ENCODE measurements at places on chromosomes 7 and 10.

DNA sequence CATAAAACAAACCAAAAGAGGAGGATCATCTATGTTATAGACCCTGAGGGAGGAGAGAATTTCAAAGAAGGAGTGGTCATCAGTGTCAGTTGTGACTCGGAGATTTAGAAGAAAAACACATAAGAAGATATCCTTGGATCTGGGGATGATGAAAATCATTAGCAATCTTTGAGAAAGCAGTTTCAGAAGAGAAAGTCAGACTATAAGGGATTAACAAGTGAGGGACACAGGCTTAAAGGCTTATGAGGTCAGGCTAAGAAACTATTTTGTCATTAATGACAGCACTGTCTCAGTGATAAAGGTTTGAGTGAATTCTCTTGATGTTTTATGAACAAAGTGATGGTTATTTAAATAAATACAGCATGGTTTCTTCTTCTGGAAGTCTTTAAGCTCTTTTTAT, 6.1 kb upstream of the GPR85 start:
- no peak for DNase-seq

GRCh38 chr7:75054744-75055143, 18.9 kb downstream of the RCC1L start:
- no peak for DNase-seq

DNA sequence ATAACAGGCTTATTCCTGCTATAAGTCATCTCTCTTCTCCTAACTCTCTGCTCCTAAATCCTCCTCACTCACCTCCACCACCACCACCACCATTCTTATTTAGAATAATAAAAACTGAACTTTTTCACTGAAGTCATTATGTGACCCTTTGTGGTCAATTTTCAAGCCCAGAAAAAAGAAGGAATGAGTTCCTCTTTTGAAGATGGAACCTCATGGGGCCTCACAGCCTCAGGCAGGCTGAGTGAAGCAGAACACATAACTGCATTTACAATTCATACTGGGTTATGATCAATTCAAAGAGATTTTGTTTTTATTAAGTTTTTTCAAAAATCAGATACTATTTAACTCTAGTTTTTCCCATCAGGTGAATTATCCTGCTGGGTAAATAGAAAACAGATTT, 29.8 kb downstream of the PNLIPRP3 start:
- DNase-seq: no peak

GRCh38 chr10:24597426-24597825, 126.3 kb downstream of the ARHGAP21 start:
- no peak for DNase-seq

GRCh38 chr10:97140049-97140846, 45.5 kb downstream of the SLIT1 start:
- DNase-seq: no peak

DNA sequence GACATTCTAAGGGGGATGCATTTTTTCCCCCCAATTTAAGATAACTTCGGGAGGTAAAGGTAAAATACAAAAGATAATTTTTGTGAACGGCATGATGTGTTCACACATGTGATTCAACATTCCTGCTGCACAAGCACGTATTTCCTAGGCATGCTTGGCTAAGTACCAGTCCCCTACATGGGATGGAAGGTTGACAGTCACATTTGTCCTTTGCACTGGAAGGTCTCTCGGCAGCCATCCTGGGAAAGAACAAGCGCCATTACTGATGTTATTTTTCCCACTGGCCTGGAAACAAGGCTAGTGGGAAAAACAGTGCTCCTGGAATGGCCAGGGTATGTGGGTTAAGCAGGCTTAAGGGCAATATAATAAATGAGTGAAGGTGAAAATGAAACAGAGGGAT, 276.2 kb upstream of the AOAH start:
- DNase-seq: no peak

GRCh38 chr7:1950452-1951158, 280.5 kb downstream of the ELFN1 start:
- peak; percentile 19 for DNase-seq

DNA sequence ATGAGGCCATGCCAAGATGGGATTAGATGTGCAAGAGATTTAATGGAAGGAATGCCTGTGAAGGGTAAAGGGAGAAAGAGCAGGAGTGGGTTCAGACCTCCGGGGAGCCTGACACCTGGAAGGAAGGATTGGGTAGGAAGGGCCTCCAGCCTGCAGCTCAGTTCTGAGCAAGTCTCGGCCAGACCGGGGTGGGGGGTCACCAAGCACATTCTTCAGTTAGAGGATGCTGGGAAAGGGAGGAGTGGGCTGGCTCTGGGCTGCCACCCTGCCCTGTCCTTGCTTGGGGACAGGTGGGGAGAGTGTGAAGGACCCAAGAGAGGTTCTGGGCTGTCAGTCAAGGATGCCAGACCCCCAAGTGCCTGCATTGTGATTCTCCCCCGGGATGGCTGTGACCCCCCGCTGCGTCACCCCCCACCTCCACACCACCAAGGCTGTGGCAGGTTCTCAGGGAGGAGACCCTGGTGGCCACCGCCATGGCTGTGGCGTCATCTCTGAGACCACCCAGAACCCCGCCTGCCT, 16.5 kb upstream of the PRKAG2 start:
- DNase-seq: no peak

GRCh38 chr10:87000491-87000890, 19.6 kb upstream of the FAM25A start:
- DNase-seq: no peak

- DNase-seq: no peak
These were observed 14.5 kb downstream of the VWC2 start for GRCh38 chr7:49787980-49788379.

- DNase-seq: no peak
These were observed 206.4 kb downstream of the KCNMA1 start for GRCh38 chr10:77431209-77431611.

GRCh38 chr7:80679921-80680907, 41.8 kb downstream of the CD36 start:
- DNase-seq: no peak

DNA sequence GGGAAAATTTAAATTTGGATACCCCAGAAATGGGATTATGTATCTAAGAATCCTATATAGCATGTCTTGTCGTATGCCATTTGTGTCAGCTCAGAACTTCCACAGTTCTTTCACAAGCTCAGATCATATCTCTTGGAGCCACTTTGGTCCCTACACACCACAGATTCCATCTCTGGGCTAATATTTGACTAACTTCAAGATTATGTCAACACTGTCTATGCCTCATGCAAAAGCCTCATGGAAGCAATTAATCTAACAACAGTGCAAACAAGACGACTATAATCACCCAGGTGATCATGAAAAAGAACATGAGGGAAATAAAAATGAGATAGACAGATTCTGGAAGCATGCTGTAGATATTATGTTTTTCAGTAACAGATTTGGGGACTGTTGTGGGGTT, 189.1 kb downstream of the LRRTM3 start:
- DNase-seq: no peak

DNA sequence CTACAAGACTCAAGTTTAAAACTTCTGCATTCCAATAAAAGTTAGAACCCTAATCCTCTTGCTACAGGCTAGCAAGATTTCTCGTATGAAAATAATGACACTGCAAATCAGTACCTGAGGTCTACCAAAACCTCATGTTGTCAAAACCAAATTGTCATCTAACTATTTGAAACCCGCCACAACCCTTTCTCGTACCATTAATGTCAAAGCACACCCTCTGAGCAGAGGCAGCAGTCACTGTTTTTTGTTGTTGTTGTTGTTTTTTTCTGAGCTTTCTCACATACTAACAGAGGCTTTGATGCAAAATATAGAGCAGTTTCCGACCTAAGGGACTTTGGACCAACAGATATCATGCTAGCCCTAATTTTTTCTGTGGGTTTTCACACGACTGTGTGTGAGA, 563.9 kb upstream of the C7orf33 start:
- DNase-seq: no peak

Data from right lobe of liver (tissue), 6 donors.